ENCODE measurements at places on chromosomes 1 and 21. TPM values are rescaled to one million over a fixed set of nuclear protein-coding genes. Genes with fewer than 3 reads are reported as not detected.
A peak's percentile ranks its signal among the peaks of the same experiment; 100 is the strongest.

GRCh38 chr1:227741166-227741870 lies 6.1 kb downstream of the SNAP47 start:
- peak; percentile 78 for DNase-seq

DNA sequence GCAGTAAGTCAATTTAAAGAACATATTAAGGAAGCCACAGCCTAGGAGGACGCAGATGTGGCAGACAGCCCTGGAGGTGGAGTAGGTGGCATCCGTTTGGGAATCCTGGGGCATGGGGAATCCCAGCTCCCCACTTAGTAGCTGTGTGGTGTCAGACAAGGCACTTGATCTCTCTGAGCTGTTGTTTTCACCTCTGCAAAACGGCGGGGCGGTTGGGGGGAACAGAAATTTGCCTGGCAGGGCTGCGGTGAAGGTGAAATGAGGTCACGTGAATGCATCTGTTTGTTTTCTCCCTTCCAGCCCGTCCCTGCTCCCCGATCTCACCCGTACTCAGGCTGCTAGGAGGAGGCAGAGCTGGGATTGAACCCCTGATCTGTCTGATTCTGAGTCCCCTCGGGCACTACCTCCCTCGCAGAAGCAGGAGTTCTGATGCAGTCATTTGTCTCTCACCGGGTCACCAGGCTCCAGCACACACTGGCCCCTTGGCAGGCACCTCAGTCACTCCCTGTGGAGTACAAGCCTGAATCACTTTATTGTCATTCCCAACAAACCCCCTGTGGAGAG lies 2.2 kb upstream of the LAPTM5 start:
- no peak for DNase-seq

GRCh38 chr1:88698764-88699163 lies 14.7 kb downstream of the PKN2 start:
- DNase-seq = no peak

DNA sequence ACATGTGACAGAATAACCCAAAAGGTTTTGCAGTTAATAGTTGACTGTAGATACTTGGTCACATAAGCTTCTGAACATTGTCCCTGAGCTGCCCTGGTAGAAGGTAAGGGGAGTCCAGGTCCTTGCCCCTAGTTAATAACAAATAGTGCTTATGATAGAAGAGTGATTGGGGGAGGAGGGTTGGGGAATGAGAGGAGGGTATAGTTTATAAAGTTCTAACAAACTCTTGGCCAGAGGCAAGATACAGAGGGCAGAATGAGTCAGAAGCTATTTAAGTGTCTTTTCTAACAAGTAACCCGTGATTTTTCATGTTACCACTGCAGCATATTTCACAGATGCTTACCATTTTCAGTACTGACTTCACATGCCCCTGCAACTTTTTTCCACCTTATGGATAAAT lies 26.7 kb upstream of the MYOCOS start:
- DNase-seq = no peak

GRCh38 chr1:165383067-165383466 lies 26.6 kb upstream of the LMX1A start:
- DNase-seq = no peak

GRCh38 chr1:67723126-67723525 lies 38.1 kb downstream of the GADD45A start:
- DNase-seq = no peak

DNA sequence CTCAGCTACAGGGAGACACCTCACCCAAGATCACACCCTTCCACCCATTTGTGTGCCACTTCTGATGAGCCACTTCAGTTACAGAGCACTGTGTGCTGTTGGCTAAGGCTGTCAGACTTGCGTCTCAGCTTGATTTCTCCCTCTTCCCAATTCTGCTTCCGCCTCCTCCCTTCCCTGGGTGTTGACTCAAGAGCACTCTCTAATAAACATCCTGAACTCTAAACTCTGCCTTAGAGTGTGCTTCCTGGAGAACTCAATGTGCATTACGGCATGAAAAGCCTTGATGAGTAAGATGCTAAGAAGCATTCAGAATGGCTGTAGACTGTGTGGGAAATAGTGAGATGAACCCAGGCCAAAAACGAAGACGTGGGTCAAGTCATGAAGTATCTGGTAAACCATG lies 54.9 kb upstream of the S1PR1 start:
- DNase-seq = no peak

The RGS1 gene
- 35.9 TPM for total RNA-seq

The CLCA4 gene
- total RNA-seq = not detected

Measured in mesenteric fat pad (tissue), 1 donor.